ENCODE measurements at places on chromosomes 4 and X.

- no peak for DNase-seq
Measured at GRCh38 chr4:6929812-6930464, 20.3 kb downstream of the TBC1D14 start.

DNA sequence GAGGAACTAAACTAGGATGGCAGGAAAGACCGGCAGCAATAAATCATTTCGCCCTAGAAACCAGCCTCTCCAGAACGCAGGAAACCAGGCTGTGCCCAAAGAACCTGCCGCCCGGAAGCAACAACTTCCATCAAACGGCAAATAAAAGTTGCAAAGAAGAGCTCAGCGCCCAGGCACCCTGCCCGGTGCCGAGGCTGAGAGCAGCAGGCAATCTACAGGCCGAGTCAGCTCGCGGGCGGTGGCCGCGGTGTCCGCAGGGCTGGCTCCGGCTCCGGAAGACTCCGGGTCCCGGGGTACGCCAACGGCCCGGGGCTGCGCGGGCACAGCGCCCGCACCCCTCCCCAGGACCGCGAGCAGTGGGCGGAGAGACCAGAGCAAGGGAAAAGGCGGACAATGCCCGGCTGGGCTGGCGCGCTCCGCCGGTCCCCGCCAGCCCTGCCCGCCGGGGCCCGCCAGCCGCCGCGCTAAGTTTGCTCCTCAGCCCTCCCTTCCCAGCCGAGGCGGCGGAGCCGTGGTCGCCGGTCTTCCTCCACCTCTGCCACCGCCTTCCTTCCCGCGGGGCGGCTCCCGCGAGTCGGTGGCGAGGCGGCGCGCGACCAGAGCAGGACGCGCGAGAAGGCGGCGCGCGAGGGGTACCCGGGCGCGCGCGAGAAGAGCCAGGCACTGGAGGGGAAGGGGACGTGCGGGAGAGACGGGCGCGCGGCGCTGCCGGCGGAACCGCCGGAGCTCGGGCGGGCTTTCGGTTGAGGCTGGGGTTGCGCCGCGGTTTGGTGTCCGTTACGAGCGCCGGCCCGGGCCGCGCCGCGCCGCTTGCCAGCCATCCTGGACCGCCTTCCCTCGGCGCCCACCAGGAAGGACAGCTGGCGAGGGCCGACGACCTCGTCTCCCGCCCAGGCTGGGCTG is 733 bp downstream of the FRYL start:
- DNase-seq: no peak

DNA sequence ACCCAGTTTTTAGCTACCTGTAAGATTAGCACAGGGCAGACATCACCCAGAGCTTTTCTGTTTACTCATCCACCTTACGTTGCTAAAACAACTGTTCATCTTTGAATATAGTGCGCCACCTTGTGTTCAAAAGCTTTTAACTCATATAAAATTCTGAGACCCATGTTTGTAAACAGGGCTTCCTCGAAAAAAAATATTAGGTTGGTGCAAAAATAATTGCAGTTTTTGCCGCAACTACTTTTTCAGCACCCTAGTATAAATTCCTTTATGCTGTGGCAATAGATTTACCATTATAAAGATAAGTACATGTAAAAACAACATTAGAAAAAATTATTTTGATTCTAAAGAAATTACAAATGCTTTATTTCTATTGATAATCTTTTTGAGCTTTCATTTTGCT is 147.9 kb downstream of the LRBA start:
- DNase-seq: peak; percentile 60

DNA sequence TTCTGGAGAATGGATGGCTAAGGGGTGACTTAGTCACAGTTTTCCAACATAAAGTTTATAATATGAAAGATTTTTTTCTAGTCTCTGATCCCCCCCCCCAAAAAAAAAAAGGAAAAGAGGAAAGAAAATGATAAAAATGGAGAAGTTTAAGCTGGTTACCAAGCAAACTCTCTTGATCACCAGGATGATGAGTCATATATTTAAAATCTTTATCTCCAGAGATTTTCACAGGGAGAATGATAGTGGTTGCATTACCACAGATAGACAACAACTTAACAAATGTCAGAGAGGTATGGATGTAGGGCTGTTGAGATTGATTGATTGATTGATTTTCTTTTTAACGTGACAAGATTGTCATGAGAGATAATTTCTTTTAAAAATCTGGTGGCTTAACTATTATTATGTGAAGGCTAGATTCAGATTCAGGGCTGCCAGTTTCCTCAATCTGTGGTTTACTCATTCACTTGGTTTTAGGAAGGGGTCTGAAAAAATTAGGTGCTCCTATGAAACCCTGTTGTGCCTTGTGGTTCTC is 13.3 kb upstream of the TEX13C start:
- no peak for DNase-seq

DNA sequence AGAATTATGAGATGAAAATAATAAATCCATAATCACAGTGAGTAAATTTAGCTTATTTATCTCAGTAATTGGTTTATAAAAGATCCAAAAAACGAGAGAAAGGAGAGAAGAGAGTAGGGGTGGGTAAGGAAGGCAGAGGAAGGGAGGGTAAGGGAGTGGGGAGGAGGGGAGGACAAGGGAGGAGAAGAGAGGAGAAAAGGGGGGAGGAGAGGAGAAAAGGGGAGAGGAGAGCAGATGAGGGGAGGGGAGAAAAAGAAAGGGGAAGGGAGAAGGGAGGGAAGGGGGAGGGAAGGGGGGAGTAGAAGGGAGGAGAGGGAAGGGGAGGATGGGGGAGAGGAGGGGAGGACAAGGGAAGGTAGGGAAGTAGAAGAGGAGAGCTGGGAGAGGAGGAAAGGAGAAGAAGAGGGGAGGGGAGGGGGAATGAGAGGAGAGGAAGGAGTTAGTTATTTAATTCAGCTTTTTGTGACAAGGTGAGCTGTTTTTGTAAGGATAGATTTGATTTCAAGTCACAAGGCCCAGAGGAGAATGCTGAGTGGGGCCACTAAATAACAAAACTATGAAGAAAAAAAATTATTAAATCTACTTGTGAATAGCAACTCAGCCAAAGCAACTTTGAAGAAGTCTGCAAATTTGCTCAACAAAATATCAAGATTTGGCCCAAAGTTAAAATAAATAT is 454.3 kb downstream of the ARAP2 start:
- no peak for DNase-seq

GRCh38 chr4:150647008-150647407 is 65.1 kb downstream of the MAB21L2 start:
- no peak for DNase-seq

DNA sequence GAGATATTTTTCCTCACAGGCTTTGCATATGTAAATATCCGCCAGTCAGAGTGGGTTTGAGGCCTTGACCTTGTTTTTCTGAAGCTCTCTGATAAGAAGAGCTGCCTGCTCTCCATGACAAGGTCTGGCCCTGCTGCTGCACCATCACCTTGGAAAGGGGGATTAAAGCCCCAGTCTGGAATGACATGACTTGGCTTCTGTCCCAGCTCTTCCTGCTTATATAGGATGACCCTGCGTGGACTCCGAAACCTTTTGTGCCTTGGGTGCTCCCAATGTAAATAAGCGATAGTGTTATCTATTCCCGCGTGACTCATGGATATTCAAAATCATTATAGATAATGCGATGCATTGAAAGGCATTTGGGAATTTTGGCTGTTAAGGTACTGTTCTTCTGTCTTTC is 139.3 kb downstream of the BMPR1B start:
- DNase-seq: no peak

DNA sequence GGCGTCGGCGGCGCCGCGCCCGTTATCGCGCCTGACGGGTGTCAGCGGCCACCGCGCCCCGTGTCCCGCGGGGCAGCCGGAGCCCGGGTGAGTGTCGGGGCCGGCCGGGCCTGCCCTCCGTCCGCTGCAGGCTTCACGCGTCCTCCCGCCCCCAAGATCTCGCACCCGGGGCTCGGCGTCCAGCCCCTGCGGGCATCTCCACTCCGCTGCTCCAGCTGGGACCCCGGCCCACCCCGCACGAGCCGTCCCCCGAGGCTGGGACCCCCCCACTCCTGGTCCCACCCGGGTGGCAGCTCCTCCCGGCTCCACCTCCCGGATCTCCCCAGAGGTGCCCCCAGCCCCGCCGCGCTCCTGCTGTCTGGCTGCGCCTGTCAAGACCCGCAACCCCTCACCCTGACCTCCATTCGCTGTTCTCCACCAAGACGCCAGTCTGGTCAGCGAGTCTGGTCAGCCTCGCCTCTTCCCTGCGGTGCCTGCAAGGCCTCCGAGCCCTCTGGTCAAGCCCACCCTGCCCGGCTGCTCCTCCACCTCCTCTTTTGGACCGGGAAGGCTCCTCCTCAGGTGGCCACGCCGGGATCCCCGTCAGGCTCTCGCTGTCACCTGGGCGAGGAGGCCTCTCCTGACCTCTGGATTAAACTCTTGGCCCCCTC is 66.0 kb upstream of the NKX1-1 start:
- DNase-seq: no peak

GRCh38 chrX:132488180-132488705 is 595 bp downstream of the MBNL3 start:
- DNase-seq: no peak

DNA sequence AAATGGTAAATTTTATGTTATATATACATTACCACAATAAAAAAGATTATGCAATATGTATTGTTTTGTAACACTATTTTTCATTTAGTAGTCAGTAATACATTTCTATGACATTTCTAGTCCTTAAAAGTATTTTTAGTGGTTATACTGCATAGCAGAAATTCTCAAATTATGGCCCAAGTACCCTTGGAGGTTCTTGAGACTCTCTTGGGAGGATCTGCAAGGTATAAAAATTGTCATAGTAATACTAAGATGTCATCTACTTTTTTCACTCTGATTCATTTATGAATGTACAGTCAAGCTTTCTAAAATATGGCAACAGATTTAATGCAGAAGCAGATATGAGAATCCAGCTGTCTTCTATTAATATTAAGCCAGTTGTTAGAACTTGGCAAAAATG is 138.6 kb upstream of the NAP1L5 start:
- no peak for DNase-seq

GRCh38 chr4:13918110-13918509 is 290.6 kb upstream of the BOD1L1 start:
- no peak for DNase-seq

- no peak for DNase-seq
Measured at GRCh38 chr4:20044502-20044911, 207.2 kb upstream of the SLIT2 start.

DNA sequence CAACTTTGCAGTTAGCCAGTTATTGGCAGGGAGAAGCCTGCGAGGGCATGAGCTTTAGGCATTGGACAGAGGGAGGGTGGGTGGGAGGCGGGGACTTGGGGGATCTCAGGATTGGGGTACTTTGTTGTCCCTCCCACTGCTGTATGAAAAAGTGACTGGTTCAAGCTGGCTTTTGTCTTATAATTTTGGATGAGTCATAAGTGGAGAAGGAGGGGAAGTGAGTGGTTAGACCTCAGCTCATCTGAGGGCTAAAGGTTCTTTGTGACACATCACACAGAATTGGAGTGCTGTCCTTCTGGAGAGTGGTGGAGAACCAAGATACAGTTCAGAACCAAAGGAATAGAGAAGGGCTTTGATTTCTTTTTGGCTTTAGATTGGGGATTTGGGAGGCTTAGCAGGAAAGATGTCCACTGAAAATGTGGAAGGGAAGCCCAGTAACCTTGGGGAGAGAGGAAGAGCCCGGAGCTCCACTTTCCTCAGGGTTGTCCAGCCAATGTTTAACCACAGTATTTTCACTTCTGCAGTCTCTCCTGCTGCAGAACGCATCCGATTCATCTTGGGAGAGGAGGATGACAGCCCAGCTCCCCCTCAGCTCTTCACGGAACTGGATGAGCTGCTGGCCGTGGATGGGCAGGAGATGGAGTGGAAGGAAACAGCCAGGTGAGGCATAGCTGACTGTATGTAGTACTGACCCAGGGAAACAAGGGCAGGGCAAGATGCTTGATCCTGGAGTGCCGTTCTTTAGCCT is at the start of gene SLC4A4:
Gene SLC4A4, plus strand, starts transcription at position 175 of the 748 bp plus-strand sequence.
- peak; percentile 52 for DNase-seq

GRCh38 chr4:3710451-3711182 is 55.6 kb upstream of the ADRA2C start:
- DNase-seq: no peak

- DNase-seq: no peak
Measured at GRCh38 chrX:130828641-130829040, 74.4 kb downstream of the ENOX2 start.

DNA sequence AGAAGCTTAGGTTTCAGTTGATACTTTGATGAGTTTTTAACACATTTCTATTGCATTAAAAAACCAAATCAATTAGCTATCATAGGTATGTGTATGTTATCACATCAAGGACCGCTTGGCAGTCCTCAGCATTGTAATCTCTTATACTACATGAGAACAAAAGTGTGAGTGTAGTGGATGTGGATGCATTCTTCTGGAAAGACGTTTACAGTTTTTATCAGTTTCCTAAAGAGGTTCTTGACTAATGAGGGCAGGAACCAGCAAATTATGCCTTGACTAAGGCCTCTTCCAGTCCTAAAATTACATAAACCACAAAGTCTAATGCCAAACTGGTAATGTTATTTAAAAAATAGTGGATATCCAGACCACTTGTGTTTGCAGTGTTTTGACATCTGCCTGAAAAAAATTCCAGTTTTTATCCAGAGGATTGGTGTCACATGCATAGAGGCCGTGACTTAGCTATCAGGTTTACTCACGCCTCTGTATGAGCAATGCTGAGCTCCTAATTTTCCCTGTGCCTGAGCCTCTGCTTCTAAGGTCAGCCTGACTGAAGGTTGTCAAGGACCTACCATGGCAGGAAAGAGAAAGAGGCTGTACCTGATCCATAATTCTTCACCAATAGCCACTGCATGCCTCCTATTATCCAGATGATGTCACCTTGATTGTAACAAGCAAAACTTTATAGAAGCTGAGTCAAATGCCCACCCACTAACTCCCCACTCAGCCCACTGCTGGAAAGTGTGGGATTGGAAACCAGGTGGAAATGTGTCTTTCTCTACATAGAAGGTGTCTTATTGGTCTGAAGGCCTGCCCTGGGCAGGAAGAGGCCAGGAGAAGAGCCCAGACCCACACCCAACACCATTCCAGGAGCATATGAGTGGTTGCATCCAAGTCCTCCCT is 68.7 kb downstream of the ENPP6 start:
- DNase-seq: no peak

DNA sequence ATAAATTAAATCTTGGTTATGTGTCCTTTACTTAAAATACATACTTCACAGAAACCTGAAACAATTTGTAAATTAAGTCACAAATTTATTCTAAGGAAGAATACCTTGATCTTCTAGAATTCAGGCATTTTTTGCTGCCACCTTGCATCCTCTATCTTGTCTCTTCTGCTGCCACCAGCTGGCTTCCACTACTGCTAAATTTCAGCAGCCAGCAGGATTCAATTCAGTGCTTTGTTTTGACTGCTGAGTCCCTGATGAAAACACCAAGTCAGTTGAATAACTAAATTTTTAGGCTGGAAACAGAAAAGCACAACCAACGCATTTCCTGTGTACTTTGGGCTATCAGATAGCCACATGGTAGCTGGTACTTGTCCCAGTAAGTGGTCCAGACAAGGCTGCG is 2.4 kb upstream of the MBTPS2 start:
- DNase-seq: no peak

DNA sequence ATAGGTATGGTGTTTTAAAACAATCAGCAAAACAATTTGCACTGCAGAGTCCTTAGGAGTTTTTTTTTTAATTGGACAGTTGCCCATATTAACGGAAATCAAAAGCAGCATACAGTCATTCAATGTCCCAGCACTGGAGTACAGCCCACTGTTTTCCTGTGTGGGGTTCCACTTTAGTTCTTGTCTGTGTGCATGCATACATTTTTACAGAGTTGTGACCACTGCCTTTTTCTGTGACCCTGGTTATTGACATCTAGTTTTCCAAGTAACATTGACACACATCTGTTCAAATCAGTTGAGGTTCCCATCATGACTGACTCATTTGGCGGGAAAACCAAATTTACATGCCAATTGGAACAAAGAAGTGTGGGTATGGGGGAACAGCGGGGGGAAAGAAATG is 83.3 kb downstream of the HPRT1 start:
- no peak for DNase-seq

- DNase-seq: no peak
Measured at GRCh38 chrX:140157143-140157542, 191.8 kb upstream of the CXorf66 start.
